Umbilical cord (tissue), 2 donors: ENCODE measurements at places on chromosomes 11 and 22.

DNA sequence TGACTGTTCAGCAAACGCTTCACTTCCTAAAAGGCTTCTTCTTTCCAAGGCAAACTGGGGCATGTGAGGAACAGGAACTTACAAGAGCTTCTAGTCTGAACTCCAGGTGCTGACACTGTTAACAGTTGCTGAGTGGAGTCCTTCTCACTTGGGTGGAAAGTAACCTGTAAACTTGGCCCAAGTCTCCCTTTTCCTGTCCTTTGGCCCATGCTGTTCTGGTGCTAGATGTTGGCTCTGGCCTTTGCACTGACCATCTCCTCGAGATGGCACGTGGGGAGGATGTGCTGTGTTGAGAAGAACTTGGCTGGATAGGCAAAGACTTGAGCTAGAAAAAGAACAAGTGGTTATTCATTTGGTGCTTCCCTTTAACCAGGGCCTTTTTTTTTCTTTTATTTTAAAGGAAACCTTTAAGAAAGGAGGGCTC lies 53.6 kb downstream of the PTPRJ start:
- no peak for DNase-seq

DNA sequence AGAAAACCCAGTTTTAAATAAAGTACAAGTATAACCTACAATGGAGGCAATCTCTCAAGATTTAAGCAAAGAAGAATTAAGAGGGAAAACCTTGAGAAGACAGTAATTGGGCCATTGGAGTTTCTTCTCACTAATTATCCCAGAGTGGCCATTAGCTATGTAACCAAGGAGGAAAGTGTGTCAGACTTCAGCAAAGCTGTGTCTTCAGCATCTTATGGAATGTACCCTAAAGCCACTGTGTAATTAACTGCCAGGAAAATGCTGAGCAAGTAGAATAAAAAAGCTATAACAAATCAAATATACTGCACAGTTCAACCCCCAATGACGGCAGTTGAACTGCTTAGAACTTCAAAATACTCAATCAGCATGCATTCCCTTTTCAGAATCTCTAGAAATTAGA lies 261.6 kb downstream of the TTC28 start:
- no peak for DNase-seq

- no peak for DNase-seq
Measured at GRCh38 chr11:26909515-26909914, 84.4 kb upstream of the FIBIN start.

DNA sequence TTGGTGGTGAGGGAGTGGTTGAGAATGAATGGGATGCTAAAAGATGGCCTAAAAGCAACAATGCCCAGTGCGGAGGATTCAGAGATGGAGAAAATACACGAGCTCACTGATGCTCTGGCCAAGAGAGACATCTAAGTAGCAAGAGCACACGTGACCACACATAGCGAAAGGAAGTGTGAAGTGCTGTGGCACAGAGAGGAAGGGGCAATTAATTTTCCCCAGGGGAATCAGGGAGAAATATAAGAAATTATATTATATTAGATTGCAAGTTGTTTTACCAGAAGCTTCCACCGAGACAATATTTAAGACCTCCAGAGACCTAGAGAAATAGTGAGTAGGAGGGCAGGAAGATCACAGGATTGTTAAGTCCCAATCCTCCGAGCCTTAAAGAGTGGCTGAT lies 80.6 kb downstream of the RCN1 start:
- no peak for DNase-seq

- DNase-seq: no peak
Measured at GRCh38 chr22:35726398-35726797, 8.7 kb downstream of the APOL5 start.

DNA sequence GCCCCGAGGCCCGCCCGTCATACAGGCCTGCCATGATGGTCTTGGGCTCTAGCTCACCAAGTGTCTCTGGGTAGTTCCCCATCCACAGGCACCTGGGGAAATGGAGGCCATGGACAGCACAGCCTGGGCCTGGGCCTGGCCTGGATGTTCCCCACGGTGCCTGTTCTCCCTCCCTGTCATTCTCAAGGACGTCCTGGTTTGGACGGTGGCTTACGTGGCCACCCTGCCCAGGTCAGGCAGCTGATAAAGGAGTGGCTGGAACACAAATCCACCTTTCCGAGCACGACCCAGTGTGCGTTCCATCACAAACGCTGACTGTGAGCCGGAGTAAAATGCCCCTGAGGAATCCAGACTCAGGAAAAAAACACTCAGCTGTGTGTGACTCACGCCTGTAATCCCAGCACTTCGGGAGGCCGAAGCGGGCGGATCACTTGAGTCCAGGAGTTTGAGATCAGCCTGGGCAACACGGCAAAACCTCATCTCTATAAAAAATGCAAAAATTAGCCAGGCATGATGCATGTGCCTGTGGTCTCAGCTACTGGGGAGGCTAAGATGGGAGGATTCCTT lies 41.2 kb upstream of the TESMIN start:
- DNase-seq: peak; percentile 75

DNA sequence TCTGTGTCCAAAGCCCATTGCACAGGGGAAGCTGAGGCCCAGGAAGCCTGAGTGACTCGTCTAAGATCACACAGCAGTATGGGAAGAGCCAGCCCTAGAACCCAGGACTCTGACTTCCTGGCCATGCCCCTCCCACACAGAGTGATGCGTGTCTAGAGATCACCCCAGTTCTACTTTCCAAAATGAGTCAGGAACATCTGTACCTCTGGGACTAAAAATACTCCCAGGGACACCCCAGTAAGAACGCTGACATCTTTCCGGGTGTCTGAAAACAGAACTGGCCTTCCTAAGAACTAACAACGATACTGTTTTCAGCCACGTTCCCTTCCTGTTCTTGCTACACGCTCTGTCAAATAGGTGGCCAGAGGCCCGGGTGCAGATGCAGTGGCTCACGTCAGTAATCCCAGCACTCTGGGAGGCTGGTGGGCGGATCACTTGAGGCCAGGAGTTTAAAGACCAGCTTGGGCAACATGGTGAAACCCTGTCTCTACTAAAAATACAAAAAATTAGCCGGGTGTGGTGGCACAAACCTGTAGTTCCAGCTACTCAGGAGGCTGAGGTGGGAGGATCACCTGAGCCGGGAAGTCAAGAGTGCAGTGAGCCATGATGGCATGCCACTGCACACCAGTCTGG lies 21.7 kb upstream of the PDGFB start:
- DNase-seq: peak; percentile 63

DNA sequence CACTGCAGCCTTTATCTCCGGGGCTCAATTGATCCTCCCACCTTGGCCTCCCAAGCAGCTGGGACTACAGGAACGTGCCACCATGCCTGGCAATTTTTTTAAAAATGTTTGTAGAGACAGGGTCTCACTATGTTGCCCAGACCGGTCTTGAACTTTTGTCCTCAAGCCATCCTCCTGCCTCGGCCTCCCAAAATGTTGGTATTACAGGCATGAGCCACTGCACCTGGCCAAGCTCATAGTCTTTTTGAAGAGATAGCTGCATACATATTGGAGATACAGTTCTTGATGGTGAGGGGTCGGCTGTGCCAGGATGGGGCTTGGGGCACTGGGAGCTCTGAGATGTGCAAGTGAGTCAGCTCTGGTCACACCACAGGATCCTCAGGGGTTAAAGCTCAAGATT lies 53.2 kb downstream of the CHRDL2 start:
- no peak for DNase-seq

DNA sequence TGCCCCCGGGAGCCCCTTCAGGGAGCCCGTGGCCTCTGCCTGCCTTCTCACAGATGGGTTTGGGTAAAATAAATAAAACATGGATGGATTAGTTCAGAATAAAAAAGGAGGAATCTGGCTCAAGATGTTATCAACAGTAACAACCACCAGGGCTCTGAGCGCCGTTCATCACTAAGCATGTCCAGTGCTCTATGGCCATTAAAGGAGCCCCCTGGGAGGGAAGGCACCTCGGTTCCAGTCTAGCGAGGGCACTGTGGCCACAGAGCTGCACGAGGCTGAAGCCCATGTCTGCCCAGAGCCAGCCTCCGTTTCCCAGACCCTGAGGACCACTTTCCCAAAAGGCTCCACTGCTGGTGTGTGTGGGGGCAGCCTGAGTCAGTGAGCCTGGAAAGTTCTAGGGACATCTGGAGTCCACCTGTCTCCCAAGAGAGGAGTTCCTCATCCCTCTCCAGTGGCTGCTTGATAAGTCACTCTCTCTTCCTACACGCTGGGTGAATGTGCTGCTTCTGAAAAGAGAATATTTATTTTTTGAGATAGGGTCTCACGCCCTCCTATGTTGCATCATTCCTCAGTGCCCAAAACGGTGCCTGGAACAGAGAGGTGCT lies 614.6 kb downstream of the TBC1D22A start:
- DNase-seq: no peak

GRCh38 chr11:35970445-35970844 lies 26.6 kb downstream of the LDLRAD3 start:
- DNase-seq: no peak

- no peak for DNase-seq
Measured at GRCh38 chr11:94017446-94017845, 3.7 kb upstream of the HEPHL1 start.

- no peak for DNase-seq
Measured at GRCh38 chr11:36270701-36271100, 18.5 kb downstream of the COMMD9 start.

GRCh38 chr11:60377401-60378136 lies 763 bp upstream of the MS4A7 start:
- DNase-seq: peak; percentile 58

- DNase-seq: no peak
Measured at GRCh38 chr11:99638073-99638553, 617.4 kb downstream of the CNTN5 start.

GRCh38 chr11:99424313-99425084 lies 403.8 kb downstream of the CNTN5 start:
- no peak for DNase-seq

DNA sequence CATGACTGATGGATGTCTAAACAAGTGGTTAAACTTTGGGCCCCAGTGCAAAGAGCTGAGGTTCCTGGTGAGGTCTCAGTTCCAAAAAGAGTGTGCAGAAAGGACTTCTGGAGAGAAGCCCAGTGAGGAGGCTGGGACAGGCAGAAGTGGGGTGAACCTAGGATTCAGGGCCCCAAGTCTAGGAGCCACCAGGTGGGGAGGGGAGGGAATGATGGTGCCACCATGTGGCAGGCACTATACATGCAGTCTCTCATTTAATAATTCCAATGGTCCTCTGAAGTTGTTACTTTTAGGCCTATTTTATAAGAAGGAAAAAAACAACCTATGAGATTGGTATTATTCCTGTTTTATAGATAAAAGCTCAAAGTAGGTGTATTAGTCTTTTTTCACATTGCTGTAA lies 102.0 kb downstream of the INSC start:
- no peak for DNase-seq

DNA sequence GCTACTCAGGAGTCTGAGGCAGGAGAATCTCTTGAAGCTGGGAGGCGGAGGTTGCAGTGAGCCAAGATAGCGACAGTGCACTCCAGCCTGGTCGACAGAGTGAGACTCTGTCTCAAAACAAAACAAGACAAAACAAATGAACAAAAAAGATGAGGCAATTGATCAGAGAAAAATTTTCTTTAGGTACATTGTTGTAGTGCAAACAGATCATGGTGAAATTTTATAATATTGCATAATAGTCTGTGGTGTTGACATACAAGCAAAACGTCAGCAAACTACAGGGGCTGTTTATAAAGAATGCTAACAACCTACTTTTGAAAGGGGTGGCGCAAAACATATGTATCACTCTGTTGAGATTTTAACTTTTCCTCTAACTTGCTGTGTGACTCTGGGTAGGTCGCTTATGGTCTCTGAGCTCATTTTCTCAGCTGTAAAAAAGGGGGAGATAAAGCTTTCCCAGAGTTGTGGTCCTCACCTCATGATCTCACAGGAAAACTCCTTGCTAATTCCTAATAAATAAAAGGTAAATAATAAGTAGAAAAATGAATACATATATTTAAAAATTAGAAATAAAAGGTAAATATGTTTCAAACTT lies 64.8 kb upstream of the NUP160 start:
- DNase-seq: no peak

DNA sequence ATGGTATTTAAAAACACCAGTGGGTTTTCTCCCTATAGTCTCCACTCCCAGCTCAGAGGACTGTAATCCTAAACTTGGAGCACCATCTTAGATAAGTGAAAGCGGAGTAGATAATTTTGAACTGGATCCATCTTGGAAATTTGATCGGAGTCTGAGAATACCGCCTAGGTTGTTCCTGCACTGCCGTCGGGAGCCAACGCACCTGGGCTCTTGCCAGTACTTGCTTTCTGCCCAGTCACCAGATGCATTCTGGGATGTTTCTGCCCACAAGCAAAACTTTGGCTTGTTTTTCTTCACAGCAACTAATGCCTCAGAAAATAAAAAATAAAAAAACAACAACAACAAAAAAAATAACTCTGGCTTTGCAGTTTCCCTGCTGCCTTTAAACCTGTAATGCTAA lies 113.0 kb upstream of the MTMR2 start:
- no peak for DNase-seq

DNA sequence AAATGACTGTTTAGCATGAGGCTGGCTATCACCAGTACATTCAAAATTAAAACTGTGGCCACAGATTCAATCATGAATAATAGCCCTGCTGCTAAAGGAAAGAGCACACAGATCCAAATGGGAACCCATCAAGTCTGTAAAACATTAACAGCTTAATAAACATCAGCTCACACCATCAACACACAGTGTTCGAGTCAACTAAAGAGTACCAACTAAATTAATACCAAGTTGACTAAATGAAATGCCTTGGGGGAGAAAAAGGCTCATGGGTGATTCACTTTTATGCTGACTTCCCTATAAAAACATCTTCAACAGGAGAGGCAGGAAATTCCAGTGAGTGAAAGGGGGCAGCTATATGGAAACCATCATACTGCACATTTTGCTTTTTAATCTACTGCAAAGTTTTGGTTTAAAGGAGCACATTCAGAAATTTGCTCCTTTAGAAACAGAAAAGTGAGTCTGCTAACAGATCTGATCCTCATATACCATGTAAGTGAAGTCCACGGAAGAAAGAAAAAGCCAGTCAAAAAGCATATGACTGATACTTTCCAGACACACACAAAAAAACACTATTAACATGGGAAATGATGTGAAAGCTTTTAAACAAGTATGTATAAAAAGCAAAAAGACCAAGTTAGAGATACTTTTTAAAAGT lies 16.3 kb downstream of the LGR4 start:
- DNase-seq: peak; percentile 64

- peak; percentile 83 for DNase-seq
Measured at GRCh38 chr11:78050964-78051831, 12.5 kb upstream of the THRSP start.

DNA sequence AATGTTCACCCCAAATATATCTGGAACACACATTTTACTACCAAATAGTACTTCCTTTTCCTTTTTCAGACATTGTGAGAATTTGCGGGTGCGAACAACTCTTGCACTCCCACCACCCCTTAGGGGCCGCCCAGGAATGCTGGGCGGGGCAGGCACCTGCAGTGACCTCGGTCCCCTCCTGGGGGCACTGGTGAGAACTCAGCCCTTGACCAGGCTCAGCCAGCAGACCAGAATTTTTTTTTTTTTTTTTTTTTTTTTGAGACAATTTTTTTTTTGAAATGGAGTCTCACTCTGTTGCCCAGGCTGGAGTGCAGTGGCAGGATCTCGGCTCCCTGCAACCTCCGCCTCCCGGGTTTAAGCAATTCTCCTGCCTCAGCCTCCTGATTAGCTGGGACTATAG lies 75.8 kb downstream of the ARHGAP8 start:
- DNase-seq: no peak
